Stimulated activated naive CD4-positive, alpha-beta T cell treated with Interleukin-2 at 50 U/mL for 16 hours (primary cell): ENCODE measurements at places on chromosomes 4 and X.

- no peak for DNase-seq
Measured at GRCh38 chr4:150006197-150006596, 72.0 kb upstream of the DCLK2 start.

- peak; percentile 5 for DNase-seq
Measured at GRCh38 chr4:67087897-67088296, 457.4 kb downstream of the CENPC start.

- no peak for DNase-seq
Measured at GRCh38 chr4:15027921-15028435, 25.7 kb downstream of the CPEB2 start.

- no peak for DNase-seq
Measured at GRCh38 chrX:124242131-124242530, 90.3 kb upstream of the TEX13D start.

GRCh38 chr4:100986360-100986868, 360.9 kb downstream of the PPP3CA start:
- no peak for DNase-seq

GRCh38 chr4:139761461-139761860, 95.8 kb downstream of the MGST2 start:
- no peak for DNase-seq

- DNase-seq, result no peak
Measured at GRCh38 chr4:22801391-22801790, 108.7 kb downstream of the GBA3 start.

- no peak for DNase-seq
Measured at GRCh38 chrX:78693536-78693935, 34.4 kb upstream of the RTL3 start.

DNA sequence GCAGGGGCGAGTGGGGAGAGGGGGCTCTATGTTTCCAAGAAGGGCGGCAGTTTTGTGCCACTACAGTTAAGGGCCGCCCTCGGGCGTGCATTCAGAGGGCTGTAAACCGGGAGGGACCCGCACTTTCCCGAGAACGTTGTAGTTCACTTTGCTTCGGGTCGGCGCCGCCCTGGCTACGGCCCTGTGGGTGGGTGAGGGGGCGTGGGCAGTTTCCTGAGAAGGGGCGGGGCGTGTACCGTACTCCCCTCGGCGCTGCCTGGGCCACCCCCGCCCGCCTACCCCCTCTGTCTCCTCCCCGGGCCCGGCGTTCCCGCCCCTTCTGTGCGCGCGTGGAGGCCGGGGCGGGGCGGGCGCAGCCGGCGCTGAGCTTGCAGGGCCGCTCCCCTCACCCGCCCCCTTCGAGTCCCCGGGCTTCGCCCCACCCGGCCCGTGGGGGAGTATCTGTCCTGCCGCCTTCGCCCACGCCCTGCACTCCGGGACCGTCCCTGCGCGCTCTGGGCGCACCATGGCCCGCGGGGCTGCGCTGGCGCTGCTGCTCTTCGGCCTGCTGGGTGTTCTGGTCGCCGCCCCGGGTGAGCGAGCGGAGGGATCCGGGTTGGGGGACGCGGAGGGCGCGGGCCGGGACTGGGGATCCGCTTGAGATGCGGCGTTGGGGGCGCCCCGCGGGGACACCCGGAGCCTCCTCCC, at the start of gene CD99:
CD99 (plus strand) TSS at position 440 of the 687 bp plus-strand sequence; CDS start at position 506, 66 bp downstream.
- DNase-seq, result no peak
